Left kidney (tissue), 8 donors: ENCODE measurements at places on chromosomes 12 and 14.

DNA sequence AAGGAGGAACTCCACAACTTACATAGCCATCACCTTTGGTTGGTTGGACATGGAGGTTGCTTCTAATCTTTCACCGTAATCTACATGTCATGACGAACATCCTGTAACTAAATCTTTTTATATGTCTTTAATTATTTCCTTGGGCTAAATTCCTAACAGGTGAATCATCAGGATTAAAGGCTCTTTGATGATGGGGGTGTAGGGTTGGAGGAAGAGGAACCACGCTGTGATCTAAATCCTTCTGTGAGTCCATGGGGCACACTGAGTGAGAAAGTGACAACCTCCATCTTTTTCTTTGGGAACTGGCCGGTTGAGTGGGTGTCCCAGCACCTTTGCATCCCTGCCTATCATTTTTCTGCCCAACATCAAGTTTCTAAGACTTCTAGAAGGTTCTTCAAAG, 31.1 kb upstream of the MAP1LC3B2 start:
- DNase-seq: no peak

DNA sequence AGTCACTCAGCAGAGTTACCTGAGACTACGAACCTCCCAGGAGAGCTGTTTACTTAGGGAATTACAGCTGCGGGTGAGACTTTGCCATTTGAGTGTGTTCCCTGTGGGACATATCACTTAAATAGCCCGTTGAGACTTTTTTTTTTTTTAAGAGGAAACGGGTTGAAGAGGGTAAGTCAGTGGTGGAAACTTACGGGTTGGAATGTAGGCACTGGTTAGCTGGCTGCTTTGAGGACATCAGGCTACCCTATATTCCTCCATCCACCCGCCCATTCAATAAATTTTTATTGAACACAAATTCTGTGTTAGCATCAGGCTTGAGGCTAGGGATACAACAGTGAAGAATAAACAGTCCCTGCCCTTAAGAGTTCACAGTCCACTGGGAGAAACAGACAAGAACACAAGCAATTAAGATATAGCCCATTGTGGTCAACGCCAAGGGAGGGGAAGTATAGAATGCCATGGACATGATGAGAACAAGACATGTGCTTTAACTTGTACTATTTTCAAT, 88.1 kb upstream of the CPSF6 start:
- no peak for DNase-seq

DNA sequence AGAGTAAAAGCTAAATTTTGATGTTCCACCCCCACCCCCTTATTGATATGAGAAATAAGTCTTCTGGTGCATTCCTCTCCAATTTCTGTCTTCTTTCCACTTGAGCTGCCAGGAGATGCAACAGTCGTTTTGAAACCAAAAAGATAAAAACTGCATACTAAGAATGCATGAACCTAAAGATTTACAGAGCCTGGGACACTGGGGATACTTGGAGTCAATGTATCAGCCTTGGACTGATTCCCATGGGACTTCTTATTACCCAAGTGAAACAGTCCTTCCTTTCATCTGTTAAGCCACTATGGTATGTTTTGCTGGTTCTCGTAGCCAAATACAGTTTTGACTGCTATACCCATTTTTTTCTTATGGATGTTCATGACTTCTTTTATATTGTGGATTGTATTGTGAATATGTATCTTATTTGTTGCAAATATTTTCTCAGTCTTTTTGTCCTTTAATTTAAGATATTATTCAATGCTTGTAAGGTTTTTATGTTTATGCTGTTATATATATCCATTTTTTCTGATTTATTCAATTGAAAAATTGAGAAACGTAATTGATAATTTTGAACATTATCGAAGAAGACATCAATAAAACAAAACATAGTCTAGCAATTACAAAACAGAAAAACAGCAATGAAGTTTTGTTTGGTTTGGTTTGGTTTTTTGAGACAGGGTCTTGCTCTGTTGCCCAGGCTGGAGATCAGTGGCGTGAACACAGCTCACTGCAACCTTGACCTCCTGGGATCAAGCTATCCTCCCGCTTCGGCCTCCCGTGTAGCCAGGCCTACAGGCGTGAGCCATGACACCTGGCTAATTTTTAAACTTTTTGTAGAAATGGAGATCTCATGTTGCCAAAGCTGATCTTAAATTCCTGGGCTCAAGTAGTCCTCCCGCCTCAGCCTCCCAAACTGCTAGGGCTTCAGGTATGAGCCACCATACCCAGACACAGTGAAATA, 85.4 kb upstream of the ETV6 start:
- no peak for DNase-seq

GRCh38 chr12:109440851-109441490, 36.1 kb downstream of the KCTD10 start:
- DNase-seq: no peak

DNA sequence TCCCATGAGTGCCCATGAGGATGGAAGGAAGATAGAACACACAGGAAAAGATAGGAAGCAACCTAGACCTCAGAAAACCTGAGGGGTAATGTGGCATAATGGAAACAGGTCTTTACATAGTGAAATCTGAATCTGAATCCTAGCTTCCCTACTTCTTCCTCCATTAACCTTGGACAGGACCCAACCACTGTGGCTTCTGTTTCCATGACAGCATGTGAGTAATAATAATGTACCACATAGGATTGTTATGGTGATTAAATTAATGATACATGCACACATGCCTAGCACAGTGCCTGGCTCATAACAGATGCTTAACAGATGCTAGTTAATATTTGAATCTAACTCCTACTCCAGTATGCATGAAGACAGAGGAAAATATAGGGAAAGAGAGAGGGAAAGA, 11.2 kb downstream of the TTC9 start:
- no peak for DNase-seq

GRCh38 chr14:66853311-66853710, 335.9 kb upstream of the GARIN2 start:
- DNase-seq: no peak
